NCI-H187 treated with DMSO at 0.1 percent for 48 hours (cell line): ENCODE measurements at places on chromosomes 6 and 20.

GRCh38 chr6:43328528-43328927 lies 19.9 kb upstream of the CRIP3 start:
- no peak for DNase-seq

GRCh38 chr6:150641398-150642139 lies 41.9 kb downstream of the PLEKHG1 start:
- DNase-seq: no peak

DNA sequence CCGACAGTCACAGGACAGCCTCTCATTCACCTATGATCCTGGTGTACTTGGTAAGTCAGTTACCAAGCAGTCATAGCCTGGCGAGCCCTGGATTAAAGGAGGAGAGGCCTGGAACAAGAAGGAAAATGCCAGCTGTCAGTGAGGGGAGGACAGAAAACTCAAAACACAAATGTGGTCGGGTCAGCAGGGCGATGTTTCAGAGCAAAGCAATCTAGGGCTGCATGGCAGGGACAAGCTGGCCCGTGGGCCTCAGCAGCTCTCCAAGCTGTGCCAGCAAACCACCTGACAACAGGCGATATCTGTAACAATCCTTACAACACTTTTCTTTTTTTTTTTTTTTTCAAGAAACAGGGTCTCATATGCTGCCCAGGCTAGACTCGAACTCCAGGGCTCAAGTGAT lies 40.3 kb downstream of the MGME1 start:
- DNase-seq: no peak

- DNase-seq: no peak
These were observed 72.1 kb downstream of the SLC24A3 start for GRCh38 chr20:19284400-19285178.

DNA sequence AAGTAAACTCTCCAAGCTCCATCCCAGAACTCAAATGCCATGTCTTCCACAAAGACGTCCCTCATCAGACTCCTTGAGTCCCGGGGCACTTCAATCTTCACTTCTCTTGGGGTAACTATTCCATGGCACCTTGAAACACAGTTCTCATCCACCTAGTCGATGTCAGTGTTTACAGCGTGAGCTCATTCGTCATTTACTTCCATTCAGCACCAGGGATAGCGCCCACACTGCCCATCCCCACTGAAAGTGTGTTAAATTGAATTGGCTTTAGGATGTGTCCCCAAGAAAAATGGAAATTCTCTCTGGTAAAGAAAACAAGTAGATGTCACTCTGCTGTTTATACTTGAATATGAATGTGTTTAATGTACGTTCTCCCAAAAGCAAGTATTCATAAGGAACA lies 31.3 kb downstream of the KCNK15 start:
- DNase-seq: no peak

GRCh38 chr6:17497535-17498095 lies 102.5 kb upstream of the FAM8A1 start:
- no peak for DNase-seq

- DNase-seq: no peak
These were observed 852.2 kb upstream of the CITED2 start for GRCh38 chr6:140226637-140227036.

- DNase-seq: no peak
These were observed 121.6 kb upstream of the PMEPA1 start for GRCh38 chr20:57831326-57831992.

DNA sequence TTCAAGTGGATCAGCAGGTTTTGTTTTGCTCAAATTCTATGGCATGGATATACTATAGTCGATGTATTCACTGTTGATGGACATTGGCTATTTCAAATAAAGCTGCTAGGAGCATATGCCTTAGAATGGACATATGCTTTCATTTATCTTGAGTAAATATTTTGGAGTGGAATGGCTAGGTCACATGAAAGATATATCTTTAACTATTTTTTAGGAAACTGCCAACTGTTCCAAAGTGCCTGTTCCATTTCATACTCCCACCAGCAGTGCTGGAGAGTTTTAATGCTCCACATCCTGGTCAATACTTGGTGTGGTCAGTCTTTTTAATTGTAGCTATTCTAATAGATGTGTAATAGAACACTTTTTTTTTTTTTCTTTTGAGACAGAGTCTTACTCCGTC lies 81.1 kb upstream of the PIM1 start:
- DNase-seq: no peak

GRCh38 chr6:37503309-37503965 lies 3.7 kb upstream of the CCDC167 start:
- DNase-seq: no peak

GRCh38 chr6:63553208-63553607 lies 19.1 kb upstream of the LOC128125822 start:
- no peak for DNase-seq

DNA sequence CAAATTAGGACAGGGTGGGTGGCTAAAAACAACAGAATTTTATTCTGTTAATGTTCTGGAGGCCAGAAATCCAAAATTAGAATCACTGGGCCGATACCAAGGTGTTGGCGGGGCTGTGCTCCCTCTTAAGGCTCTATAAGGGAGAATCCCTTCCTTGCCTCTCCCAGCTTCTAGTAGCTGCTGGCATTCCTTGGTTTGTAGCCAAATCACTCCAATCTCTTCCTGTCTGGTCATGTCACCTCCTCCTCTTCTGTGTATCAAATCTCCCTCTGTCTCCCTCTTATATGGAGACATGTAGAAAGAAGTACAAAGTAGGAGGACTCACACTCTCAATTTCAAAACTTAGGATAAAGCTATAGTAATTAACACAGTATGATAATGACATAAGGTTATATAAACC lies 102.9 kb upstream of the SIRPA start:
- no peak for DNase-seq

GRCh38 chr6:136549300-136550044 lies 750 bp downstream of the MAP7 start:
- no peak for DNase-seq

GRCh38 chr6:72911463-72912155 lies 289.7 kb downstream of the KCNQ5 start:
- DNase-seq: no peak

GRCh38 chr6:13811627-13812358 lies 2.6 kb downstream of the MCUR1 start:
- DNase-seq: no peak

DNA sequence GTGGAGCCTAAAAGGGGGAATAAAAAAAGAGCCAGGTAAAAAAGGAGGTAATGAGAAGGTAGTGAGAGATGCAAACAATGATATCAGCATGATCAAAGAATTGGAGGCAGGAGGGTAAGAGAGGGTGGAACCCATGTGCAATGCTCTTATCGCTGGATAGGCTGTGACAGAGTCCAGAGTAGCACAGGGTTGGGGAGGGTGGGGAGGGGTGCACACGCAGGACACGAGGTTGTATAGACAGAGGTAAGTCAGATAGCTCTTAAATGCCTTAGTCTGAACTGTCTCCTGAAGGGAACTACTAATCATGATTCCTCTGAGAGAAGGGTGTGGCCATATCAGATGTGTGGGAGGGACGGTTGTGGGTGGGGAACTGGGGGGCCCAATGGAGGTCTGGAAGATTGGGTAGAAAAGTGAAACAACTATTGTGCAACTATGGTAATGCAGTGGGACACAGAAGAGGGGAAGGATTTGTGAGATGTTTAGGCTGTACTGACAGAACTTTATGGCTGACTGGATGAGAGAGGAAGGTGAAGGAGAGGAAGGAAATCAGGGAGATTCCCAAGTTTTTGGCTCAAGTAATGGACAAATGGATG lies 354.8 kb downstream of the BTBD9 start:
- DNase-seq: no peak

- no peak for DNase-seq
These were observed 85.8 kb downstream of the ZFP64 start for GRCh38 chr20:52105442-52106422.

- no peak for DNase-seq
These were observed 69.5 kb downstream of the CYP39A1 start for GRCh38 chr6:46583081-46583480.

- no peak for DNase-seq
These were observed 36.1 kb downstream of the GMPR start for GRCh38 chr6:16274483-16274882.

- DNase-seq: no peak
These were observed 19.7 kb upstream of the MRPS18A start for GRCh38 chr6:43707269-43707668.

DNA sequence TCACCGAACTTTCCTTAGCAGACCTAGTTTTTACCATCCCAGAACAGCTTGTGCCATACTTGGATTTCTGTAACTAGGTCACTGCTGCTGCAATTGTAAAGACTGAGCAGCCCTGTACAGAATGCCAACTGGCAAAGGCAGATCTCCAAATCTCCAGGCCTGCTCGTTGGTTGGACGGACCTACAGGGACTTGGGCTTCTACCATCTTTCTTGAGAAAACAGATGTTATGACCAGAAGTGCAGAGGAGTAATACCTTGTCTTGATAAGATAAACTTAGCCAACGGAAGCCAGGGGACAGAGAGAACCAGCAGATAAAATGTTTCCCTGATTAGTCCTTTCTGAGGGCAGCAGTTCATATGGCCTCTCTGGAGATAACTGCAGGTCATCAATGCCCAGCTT lies 304.1 kb downstream of the RFPL4B start:
- DNase-seq: no peak

- DNase-seq: no peak
These were observed 97.1 kb upstream of the FAM8A1 start for GRCh38 chr6:17503051-17503450.

DNA sequence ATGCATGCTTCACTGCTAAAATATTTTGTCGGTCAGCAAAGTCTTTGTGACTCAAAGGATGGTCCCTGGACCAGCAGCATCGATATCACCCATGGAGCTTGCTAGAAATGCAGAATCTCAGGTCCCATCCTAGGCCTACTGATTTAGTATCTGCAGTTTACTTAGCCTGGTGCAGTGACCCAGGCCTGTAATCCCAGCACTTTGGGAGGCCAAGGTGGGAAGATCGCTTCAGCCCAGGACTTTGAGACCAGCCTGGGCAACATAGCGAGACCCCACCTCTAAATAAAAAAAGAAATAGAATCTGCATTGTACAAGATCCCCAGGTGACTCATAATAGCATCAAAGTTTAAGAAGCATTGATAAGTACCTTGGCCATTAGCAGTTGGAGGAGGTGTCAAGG lies 248.7 kb downstream of the CD83 start:
- DNase-seq: no peak

GRCh38 chr20:41978246-41978790 lies 360.1 kb upstream of the CHD6 start:
- DNase-seq: no peak
